Fibroblast of gingiva (primary cell): ENCODE measurements at places on chromosomes 12 and 14.

- no peak for DNase-seq
Observed at GRCh38 chr14:81023095-81023710, 67.8 kb downstream of the TSHR start.

DNA sequence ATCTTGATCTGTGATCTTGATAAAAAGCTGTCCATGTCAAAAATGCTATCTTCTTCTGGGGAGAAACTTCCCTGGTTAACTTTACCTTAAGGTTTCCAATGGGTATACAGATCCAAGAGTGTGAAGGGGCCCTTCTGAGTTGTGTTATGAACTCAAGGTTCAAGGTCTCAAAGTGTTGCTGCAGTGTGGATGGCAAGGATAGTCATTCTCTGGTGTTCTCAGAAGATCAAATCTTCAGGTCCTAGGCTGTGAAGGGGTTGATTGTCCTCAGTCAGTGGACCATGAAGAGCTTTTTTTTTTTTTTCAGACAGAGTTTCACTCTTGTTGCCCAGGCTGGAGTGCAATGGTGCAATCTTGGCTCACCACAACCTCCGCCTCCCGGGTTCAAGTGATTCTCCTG is 114.4 kb downstream of the SPTSSA start:
- DNase-seq = no peak

- DNase-seq = peak; percentile 5
Observed at GRCh38 chr12:53070877-53071492, 8.2 kb downstream of the SPRYD3 start.

DNA sequence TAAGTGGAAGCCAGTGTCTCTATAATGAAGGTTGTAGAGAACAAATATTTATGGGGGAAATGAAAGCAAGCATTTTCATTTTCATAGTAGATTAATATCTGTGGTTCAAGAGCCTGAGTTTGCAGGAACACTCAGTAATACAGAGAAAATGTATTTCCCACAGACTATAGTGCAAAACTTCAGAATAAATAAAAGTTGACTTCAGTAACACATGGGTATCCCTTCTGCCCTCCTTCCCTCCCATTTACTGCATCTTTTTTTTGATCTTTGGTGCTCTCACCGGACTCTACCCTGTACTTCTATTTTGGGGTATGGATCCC is 75.3 kb upstream of the AMN1 start:
- DNase-seq = no peak

DNA sequence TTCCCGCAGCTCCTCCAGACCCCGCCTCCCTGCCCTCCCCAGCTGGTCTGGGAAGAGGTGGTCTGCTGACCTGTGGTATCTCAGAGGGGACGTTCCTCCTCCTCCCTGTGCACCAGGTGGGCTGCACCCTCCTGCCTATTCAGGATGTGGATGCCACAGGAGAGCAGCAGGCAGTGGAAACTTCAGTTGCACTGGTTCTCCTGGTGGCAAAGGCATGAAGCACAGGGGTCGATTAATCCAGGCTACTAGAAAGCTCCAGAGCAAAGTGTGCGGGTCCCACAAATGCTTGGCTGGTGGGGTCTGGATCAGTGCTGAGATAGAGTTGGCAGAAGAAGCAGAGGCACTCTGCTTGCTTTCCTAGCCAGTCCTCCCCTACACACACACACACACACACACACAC is 197.0 kb downstream of the SLC41A2 start:
- no peak for DNase-seq

GRCh38 chr14:61703342-61704129 is 8.2 kb downstream of the HIF1A start:
- no peak for DNase-seq

DNA sequence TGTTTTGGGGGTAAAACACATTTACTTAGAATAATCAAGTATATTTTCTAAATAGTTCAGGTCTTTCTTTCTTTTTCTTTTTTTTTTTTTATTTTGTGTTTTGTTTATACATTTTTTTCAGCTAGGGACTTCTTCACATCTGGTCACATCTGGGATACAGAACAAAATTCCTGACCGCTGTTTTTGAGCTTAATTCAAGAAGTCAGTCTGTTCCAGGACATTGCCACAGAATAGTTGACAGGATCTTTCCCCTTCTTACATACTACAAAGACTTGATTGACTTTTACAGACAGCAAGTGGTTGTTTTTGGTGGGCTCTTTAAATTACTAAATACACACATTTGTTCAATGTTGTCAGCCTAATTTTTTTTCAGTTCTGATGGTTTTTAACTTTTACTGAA is 41.8 kb upstream of the DCN start:
- peak; percentile 40 for DNase-seq

GRCh38 chr12:117096501-117097042 is 2.6 kb downstream of the TESC start:
- DNase-seq = no peak

- no peak for DNase-seq
Observed at GRCh38 chr14:22896356-22896755, 13.3 kb downstream of the REM2 start.

- DNase-seq = peak; percentile 67
Observed at GRCh38 chr12:50057000-50057841, at the start of gene ASIC1. TSS of gene ASIC1 (plus strand) at chr12:50057596. CDS start at chr12:50058767, 1,171 bp downstream.

GRCh38 chr12:67649261-67649569 is 670 bp downstream of the DYRK2 start:
- DNase-seq = peak; percentile 4

- no peak for DNase-seq
Observed at GRCh38 chr14:76346391-76347160, 29.4 kb upstream of the ESRRB start.

DNA sequence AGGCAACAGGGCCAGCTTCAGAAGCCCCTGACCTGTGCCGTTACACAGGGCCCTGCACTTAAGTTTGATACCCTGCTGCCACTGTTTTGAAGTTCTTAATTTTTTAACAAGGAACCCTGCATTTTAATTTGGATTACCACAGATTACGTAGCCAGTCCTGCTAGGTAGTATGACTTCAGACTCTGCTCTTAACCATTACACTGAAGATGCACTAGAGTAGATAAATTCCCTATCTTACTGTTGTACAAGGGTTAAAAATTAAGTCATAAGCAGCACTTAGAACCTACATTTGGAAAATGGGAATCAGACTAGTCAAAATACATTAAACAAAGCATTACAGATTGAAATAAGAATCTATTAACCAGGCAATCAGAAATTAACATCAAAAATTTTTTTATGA is 2.3 kb downstream of the GNPNAT1 start:
- DNase-seq = no peak

GRCh38 chr12:10615532-10615931 is 2.1 kb upstream of the MAGOHB start:
- DNase-seq = no peak

- DNase-seq = no peak
Observed at GRCh38 chr12:131675126-131676080, 35.5 kb upstream of the SFSWAP start.

GRCh38 chr12:70686907-70687306 is 49.7 kb upstream of the PTPRB start:
- DNase-seq = no peak

- no peak for DNase-seq
Observed at GRCh38 chr14:33463731-33464130, 487.1 kb downstream of the EGLN3 start.
